ENCODE measurements at places on chromosomes 13 and 19.

- DNase-seq: no peak
Measured at GRCh38 chr19:3079578-3079977, 14.6 kb upstream of the GNA11 start.

DNA sequence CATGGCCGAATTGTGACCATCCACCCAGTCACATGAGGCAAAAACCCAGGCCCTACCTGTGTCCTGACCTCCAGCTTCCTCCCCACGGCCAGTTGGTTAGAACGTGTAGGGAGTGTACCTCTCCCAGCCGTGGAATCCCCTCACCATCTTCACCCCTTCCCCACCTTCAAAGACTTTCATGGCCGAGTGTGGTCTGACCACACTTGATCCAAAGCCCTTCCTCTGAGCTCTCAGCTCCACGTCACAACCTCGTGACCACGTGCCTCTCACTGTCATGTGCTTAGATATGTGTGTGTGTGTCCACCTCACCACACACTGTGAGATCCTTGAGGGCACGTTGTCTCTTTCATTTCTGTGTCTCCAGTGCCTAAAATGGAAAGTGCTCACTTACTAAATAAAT is 48.6 kb upstream of the UBE2L5 start:
- DNase-seq: peak; percentile 43

GRCh38 chr13:44934724-44935123 is 54.5 kb downstream of the NUFIP1 start:
- DNase-seq: no peak

DNA sequence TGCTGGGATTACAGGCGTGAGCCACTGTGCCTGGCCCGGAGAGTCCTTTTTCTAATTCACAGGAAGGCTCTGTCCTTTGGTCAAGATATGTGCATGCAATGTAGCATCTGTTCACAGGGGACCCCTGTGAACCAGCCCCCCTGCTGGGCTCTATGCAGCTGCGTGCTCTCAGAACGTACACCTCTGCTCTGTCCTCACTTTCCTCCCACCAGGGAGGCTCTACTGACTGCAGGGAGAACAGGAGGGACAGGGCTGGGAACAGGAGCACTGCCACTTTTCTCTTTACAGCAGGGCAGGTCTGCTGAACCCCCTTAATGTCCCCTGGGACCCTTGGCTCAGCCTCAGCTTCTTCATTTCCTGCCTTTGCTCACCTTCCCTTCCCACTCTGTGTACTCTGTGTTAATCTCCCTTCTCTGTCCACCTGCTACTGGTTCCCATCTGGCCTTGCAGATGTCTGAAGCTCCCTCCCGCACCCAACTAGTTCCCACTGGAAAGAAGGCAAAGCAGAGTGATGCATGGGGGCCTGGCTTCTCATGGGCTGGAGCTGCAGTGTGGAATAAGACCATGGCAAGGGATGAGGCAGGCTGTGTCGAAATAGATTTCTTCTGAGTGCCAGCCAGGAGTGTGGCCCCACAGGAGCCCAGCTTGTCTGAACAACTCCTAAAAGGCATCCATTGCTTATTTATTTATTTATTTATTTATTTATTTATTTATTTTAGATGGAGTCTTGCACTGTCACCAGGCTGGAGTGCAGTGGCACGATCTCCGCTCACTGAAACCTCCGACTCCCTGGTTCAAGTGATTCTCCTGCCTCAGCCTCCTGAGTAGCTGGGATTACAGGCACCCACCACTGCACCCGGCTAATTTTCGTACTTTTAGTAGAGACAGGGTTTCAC is 7.2 kb downstream of the ADGRE2 start:
- DNase-seq: no peak

- DNase-seq: no peak
Measured at GRCh38 chr13:109963384-109963783, 177.0 kb upstream of the IRS2 start.

Measured in stimulated activated CD4-positive, alpha-beta T cell treated with anti-CD3 and anti-CD28 coated beads, Interleukin-4, amount 100 ng/mL, for 4 hours (primary cell).